ENCODE measurements at places on chromosomes 13 and 19.

- DNase-seq = no peak
Observed at GRCh38 chr13:40490086-40490758, 176.2 kb downstream of the FOXO1 start.

- no peak for DNase-seq
Observed at GRCh38 chr19:40219721-40220276, 1.6 kb upstream of the TTC9B start.

GRCh38 chr19:15551293-15552004 is 43.1 kb downstream of the CYP4F22 start:
- peak; percentile 69 for DNase-seq

DNA sequence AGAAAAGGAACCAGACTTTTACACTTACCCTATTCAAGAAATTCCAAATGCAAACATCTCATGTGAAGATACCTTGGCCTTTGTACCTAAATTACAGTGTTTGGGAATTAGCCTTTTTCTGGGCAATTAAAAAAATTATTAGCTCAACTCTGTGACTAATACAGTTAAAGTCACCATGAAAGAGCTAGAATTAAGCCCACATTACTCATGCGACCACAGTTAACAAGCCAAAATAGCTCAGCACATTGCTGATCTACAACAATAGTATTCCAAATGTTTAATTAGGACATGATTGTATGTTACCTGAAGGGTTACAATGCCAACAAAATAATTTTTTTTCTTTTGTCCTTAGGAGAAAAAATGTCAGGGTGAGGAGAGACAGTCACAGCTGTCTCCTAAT is 263.6 kb upstream of the GPC6 start:
- no peak for DNase-seq

DNA sequence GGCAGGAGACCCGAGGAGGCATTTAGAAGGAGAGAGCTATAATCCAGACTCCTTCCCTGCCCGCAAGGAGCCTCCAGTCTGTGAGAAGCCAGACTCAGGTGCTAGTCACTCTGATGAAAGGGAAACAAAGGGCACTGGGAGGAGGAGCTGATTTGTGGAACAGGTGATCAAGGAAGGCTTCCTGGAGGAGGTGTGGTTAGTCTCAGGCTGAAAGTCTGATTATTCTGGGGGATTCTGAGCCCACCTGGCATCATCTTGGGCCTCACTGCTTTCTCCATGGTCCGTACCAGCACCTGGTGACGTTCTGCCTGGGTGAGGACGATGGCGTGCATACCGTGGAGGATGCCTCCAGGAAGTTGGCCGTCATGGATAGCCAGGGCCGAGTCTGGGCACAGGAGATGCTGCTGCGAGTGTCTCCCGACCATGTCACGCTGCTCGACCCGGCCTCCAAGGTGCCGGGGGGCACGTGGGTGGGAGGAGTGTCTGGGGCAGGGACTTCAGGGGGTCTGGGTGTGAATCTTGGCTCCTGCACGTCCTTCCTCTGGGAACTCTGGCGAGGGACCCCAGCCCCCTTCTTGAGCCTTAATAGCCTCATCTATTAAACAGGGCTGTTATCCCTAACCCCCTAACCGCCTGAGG is 3.9 kb downstream of the EPS8L1 start:
- no peak for DNase-seq

All from activated CD4-positive, CD25-positive, alpha-beta regulatory T cell treated with anti-CD3 and anti-CD28 coated beads, Interleukin-2, amount 50 U/mL, for 72 hours (primary cell).